ENCODE measurements at places on chromosomes 1 and 21.

GRCh38 chr1:10564063-10564462 is 89.3 kb downstream of the PEX14 start:
- DNase-seq = no peak

- no peak for DNase-seq
These were observed 7.1 kb downstream of the CYB561D1 start for GRCh38 chr1:109500941-109501381.

GRCh38 chr1:36080801-36081200 is 3.1 kb upstream of the TEKT2 start:
- DNase-seq = no peak

DNA sequence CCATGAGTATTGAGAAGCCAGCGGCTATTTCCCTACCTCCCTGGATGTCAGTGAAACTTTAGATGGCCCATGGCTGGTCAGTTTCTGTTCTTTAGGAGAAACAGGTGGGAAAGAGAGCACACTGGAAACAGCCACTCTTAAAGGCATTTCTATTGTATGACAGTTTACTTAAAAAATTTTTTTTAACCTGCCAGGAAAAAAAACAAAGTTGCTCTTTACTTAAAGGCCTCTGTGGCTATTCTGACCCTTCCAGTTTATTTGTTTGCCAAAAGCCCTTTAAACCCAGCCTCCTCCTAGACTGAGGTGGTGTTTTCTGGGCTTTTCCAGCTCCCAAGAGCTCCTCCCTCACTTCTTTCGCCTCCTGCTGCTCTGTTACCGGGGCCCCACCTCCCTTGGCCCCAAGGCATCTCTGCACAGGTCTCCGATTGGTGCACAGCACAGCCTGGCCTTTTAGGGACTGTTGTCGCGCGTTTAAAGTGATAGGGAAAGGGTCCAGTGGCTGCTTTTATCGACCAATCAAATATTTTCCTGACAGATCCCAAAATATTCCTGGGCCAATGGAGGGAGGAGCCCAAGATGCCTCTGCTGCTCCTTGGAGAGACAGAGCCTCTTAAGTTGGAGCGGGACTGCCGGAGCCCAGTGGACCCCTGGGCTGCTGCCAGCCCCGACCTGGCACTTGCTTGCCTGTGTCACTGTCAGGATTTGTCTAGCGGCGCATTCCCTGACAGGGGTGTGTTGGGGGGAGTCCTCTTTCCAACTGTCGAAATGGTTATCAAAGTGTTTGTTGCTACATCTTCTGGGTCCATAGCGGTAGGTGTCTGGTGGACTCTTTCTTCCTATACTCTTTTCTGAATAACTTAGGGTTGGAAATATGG is at the start of gene SH3BGR:
Gene SH3BGR (plus strand): TSS at position 639 of the 875 bp plus-strand sequence. CDS start 127 bp downstream, at position 766.
- no peak for DNase-seq

DNA sequence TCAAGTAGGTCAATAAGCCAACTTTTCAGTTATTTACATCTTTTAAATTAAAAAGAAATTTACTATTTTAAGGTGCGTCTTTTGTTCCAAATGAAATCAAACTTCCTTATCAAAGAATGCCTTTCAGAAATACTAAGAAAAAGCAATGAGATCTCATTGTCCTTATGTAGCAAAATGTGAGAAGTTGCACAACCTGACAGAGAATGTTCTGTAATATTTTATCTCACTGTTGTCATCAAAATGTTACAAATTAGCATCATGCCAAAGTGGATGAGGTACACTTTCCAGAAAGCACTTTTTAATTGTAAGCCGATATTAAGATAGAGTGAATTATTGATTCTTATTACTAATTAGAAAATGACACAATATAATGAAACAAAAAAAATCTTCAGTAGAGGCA is 50.4 kb downstream of the KCNT2 start:
- DNase-seq = no peak

DNA sequence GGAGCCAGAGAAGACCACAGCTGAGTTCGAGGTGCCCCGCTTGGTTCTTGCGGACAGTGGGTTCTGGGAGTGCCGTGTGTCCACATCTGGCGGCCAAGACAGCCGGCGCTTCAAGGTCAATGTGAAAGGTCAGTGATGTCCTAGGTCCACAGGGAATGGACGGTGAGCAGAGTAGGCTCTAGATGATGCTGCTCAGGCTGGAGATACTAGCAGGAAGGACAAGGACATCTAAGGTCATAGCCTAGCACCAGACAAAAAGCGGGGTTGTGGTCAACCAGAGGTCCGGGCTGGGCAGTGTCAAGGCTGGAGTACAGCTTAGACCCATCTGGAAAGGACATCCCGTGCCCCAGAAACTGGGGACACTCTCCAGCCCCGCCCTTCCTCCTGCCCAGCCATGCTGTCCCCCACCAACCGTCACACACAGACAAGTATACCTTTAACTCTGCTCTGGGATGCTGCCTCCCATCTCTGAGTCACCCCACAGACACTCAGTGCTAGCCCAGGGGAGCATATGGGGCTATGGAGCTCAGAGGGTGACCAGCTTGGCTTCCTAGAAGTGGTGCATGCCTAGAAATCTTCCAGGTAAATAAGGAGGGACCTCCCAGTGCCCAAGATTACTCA is 8.7 kb downstream of the TIE1 start:
- DNase-seq = no peak

- no peak for DNase-seq
These were observed 49.0 kb downstream of the OBSCN start for GRCh38 chr1:228256626-228257375.

DNA sequence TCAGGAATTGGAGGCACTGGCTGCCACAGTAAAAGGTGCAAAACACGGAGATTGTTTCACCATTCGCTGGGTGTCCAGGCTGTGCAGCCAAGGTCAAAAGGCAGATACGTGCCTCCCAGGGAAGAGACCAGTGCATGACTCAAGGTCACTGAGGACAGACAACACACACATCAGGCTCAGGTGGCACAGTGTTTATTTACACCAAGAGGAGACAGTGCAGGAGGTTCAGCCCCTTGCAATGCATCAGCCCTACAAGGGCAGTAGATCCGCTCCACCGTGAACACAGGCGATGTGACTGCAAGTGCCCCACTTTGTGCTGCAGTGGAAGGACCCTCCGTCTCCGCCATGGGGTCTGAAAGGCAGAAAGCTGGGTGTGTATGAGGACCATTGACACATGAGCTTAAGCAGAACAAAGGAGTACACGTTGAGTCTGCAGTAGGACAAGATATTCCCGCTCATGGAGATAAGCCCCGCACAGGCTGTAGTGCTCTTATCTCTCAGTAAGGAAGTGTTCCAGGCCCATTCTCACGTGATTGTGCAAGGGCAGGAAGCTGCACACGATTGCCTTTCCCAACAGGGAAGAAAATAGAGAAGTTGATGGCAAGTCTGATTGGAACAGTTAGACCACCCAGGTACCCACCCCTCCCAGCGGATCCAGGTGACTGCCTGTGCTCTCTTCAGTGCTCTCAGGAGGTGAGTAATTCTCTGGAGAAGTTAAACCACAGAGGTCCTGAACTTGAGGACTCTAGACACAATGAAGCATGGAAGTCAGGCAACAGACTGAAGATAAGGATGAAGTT is 37.5 kb upstream of the QSOX1 start:
- DNase-seq = no peak

- no peak for DNase-seq
These were observed 22.2 kb downstream of the FAM151A start for GRCh38 chr1:54600947-54601721.

- DNase-seq = no peak
These were observed 148.4 kb downstream of the TOMM20 start for GRCh38 chr1:234980291-234980644.

- DNase-seq = no peak
These were observed 243.0 kb downstream of the KIF26B start for GRCh38 chr1:245397771-245398170.

Measured in non-pigmented ciliary epithelial cell (primary cell).